ENCODE measurements at places on chromosomes 5 and 9.

DNA sequence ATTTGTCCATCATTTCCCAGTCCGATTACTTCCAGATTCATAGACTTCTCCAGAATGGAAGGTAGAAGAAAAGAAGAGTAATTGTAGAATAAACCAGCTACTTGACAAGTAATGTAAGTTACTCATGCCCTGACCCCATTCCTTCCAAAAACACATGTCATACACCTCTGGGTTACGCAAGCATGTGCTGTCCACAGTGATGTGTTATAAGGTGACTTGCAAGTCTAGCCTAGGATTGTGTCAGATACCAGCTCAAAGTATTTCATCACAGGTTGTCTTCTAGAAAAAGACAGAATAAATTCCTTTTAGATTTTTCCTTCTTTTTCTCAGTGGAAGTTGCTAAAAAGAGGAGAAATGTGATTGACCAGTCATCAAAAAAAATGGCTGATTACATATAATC, 8.0 kb upstream of the TLR4 start:
- no peak for DNase-seq

DNA sequence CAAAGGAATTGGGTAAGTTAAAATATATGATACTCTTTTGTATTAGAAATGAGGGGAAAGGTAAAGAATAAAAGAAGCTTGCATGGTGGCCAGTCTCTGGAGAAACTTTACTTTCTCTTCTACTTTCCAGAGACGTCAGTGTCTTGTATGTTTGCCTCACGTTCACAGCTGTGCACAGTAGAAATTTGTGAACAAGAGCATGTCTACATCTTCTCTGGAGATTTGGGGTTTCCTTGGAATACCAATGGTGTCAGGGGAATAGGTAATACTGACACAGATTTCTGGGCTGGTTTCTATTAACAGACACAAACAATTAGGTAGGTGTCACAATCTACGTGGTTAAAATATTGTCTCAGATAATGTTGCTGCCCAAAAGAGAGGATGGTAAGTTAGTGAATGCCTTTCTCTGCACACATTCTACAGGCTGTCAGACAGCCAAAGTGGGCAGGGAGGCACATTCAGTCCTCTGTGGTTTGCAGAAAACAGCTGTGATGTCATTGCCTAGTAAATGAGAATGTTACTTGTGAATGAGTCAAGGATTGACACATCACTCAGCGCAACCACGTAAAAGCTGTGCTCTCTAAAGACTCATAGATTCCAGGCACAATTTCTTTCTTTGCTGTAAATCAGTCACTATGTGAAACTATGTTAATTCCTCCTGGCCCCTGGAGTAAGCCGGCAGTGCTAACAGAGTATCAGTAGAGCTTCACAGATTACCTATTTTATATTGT, 397.1 kb downstream of the MAN2A1 start:
- peak; percentile 35 for DNase-seq

GRCh38 chr5:11329679-11330078, 568.6 kb upstream of the DAP start:
- DNase-seq: no peak

- DNase-seq: no peak
Observed at GRCh38 chr9:19947996-19948395, 159.2 kb upstream of the SLC24A2 start.

GRCh38 chr5:110150199-110150598, 460.5 kb downstream of the MAN2A1 start:
- DNase-seq: no peak

Measured in stimulated activated CD4-positive, alpha-beta T cell treated with anti-CD3 and anti-CD28 coated beads, Interleukin-2, amount 100 ng/mL, for 4 hours (primary cell).